ENCODE measurements at places on chromosomes 1 and 21.
A peak's percentile ranks its signal among the peaks of the same experiment; 100 is the strongest.

- no peak for DNase-seq
Observed at GRCh38 chr1:226988334-226988666, 48.2 kb downstream of the COQ8A start.

GRCh38 chr1:168767894-168768584 is 39.0 kb upstream of the DPT start:
- no peak for DNase-seq

DNA sequence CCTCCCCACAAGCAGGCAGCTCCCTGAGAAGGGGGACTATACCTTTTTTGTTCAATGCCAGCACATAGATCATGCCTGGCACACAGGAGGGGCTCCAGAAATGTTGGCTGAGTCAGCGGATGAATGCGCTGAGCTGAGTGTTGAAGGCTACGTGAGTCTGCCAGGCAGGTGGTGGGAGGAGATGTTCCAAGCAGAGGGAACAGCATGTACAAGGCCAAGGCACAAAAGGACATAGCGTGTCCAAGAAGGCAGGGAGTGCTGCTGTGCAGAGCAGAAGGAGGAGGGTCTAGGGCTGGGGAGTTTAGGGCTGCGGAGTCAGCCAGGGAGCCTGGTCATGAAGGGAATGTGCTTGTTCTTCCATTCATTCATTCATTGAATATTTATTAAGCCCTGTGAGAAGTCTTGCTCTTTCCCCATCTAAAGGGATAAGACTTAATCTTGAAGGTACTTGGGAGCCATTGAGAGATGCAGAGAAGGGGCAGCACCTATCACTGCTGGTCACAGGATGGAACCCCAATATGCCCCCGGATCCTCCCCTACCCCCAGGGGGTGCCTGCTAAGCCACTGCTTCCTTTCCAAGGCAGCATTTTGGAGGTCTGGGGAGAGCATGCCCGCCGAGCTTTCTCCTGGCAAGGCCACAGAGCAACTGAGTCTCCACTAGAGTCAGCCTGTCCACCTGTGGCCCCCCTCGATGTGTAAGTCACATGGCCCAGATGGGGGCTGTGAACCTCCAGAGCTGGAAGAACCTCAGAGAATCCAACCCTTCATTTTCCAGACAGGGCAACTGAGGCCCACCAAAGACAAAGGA is 31.2 kb upstream of the LAPTM5 start:
- no peak for DNase-seq

- DNase-seq, result no peak
Observed at GRCh38 chr1:31189696-31190674, 49.7 kb downstream of the NKAIN1 start.

DNA sequence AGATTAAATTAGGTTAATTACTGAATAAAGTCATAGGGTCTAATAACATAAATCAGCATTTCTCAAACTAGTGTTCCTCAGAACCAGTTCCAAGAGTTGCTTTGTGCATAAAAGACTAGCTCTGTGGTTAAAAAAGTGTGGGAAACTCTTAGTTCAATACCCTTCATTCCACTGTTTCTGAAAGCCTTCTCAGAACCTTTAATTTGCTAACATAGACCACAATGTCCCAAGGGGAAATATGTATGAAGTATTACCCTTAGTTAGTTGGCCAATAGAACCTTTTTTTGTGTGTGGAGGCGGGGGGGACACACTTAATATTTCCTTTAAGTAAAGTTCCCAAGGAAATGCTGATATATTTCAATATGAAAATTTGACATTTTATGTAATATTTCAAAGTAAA is 20.4 kb downstream of the ODF2L start:
- DNase-seq, result no peak

GRCh38 chr21:29077651-29078090 is 4.2 kb upstream of the CCT8 start:
- DNase-seq, result peak; percentile 44

DNA sequence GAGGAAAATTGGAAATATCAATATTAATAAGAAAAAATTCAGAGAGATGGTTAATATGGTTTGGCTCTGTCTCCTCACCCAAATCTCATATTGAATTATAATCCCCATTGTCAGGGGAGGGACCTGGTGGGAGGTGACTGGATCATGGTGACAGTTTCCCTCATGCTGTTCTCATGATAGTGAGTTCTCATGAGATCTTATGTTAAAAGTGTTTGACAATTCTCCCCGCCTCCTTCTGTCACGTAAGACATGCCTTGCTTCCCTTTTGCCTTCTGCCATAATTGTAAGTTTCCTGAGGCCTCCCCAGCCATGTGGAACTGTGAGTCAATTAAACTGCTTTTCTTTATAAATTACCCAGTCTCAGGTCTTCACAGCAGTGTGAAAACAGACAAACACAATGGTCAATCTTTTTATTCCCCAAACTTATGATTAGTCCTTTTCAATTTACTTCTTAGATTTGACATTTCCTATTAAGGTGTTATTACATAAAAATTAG is 11.0 kb downstream of the EGLN1 start:
- DNase-seq, result no peak

GRCh38 chr1:243496187-243496646 is 240.4 kb downstream of the SDCCAG8 start:
- DNase-seq, result no peak

DNA sequence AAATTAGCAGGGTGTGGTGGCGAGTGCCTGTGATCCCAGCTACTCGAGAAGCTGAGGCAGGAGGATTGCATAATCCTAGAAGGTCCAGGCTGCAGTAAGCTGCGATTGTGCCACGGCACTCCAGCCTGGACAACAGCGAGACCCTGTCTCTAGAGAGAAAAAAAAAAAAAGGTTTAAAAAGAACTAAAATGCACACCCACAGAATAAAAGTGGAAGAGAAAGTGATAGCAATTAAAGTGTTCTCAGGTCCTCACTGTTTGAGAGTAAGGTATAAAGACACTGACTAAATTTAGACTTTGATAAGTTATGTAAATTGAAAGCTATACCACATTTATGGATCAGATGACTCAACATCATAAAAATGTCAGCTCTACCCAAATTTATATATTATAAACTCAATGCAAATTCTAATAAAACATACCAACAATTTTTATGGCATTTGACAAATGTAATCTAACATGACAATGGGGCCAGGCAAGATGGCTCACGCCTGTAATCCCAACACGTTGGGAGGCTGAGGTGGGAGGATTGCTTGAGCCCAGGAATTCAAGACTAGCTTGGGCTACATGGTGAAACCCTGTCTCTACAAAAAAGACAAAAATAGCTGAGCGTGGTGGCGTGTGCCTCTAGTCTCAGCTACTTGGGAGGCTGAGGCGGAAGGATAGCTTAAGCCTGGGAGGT is 11.8 kb downstream of the ZBTB17 start:
- DNase-seq, result no peak

- no peak for DNase-seq
Observed at GRCh38 chr1:183569141-183569540, 21.1 kb downstream of the NCF2 start.

GRCh38 chr1:240732390-240732789 is 120.4 kb upstream of the GREM2 start:
- no peak for DNase-seq

DNA sequence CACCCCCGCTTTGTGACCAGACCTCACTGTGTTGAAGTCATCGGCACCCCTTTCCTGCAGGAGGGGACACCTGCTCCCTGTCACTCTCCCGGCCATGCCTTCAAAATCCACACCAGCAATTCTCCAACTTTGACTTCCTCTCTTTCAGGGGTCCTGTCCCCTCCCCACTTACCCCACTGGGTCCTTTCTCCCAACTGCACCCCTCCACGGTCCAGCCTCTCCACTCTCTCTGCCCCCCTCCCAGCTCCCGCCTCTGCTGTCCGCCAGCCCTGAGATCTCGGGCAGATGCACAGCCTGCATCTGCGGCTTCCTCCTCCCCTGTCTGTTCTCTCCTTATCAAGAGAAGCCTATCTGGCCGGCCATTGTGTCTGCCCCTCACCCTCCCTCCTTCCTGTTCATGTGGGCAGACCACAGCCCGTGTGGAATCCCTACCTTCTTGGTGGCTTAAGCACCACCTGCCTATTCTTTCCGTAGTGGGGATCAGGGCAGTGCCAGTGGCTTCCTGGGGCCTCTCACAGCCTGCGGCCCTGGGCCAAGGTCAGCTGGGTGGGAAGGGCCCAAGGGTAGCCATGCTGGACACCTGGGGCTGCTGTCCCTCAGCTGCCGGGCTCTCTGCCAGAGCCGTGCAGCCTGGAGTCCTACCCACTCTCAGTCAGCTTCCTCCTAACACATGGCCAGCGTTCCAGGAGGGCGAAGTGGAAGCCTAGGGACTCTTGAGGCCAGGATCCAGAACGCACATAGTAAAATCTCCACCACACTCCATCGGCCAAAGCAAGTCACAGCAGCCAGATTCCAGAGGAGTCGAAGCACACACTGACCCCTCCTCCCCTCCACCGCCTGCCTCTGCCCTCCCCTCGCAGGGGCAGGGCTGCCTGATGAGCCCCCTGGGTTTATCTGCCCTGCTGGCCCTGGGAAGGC is 5.1 kb upstream of the HES4 start:
- DNase-seq, result no peak

DNA sequence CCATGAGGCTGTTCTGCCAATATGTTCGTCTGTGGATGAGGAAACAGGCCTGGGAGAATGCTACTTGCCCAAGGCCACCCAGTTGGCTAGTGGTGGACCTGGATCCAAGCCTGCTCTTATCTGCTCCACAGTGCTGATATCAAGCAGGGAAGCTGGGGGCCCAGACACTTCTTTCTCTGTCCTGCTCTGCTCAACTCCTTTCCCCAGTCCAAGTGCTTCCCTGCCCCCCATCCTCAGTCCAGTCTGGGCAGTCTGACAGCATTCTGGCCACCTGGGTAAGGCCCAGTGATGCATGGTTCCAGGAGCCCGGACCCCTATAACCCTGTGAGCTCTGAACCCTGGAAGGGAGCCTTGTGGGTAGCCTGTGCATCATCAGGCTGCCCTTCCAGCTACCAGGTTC is 4.2 kb upstream of the PAQR7 start:
- DNase-seq, result no peak

DNA sequence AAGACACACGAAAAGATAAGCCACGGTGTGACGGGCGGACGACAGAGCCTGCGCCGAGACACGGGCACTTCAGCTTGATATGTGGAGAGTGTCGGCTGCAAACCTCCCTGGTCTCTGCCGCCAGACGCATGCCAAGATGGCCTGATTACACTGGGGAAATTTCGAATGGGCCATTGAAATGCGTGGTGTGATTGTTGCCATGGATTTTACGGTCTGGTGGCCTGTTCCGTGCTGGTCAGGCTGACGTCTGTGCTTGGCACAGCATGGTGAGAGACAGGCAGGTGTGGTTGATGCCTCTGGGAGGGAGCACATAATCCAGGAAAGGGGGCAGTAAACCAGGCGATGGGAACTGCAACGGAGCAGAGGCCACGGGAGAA is 105.6 kb upstream of the TMPRSS2 start:
- DNase-seq, result no peak
